T-helper 2 cell treated with Interferon-gamma antibody and Interleukin-4, amounts not matched to agents 5 μg/mL and 100 μg/mL, for 36 hours (primary cell): ENCODE measurements at places on chromosomes 16 and 17.

- no peak for DNase-seq
Measured at GRCh38 chr16:54175169-54175551, 111.4 kb downstream of the IRX3 start.

- no peak for DNase-seq
Measured at GRCh38 chr16:86667035-86667434, 88.7 kb downstream of the FOXL1 start.

DNA sequence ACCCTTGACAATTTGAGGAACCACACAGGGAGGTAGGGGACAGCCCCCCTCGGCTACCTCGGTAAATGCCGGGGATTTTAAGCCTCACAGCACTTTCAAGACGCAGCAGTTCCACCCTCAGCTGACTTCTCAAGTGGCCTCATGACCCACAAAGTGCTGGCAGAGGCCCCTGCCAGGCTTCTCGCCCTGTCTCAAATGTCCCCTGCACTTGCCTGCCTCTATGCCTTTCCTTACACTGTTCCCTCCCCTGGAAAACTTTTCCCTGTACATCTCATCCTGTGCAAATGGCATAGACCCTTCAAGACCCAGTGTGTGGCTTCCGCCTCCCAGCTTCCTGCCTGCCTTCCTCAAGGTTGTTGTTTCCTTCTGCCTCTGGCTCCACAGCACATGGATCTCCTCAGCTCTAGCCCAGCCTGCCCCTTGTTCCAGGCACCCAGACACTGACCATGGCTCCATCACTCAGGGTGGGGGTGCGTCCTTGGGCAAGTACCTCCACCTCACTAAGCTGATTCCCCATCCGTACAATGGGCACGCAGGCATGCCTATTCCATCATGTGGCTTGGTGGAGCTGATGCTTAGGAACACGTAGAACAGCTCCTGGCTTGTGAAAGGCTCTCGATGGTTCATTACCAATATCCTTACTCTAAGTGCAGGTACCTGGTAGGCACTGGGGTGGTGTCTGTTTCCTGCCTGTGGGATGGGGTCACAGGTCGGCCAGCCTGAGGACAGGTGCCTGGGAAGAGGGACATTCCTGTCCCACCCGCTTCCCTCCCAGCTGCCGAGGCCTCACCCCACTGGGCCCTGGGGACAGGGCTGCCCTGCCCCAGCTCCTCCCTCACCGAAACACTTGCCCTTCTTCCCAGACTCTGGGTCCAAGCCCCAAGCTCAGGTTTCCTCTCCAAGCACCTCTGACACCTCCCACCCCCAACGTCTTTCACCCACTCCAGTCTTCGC, 24.0 kb downstream of the MMP15 start:
- no peak for DNase-seq

DNA sequence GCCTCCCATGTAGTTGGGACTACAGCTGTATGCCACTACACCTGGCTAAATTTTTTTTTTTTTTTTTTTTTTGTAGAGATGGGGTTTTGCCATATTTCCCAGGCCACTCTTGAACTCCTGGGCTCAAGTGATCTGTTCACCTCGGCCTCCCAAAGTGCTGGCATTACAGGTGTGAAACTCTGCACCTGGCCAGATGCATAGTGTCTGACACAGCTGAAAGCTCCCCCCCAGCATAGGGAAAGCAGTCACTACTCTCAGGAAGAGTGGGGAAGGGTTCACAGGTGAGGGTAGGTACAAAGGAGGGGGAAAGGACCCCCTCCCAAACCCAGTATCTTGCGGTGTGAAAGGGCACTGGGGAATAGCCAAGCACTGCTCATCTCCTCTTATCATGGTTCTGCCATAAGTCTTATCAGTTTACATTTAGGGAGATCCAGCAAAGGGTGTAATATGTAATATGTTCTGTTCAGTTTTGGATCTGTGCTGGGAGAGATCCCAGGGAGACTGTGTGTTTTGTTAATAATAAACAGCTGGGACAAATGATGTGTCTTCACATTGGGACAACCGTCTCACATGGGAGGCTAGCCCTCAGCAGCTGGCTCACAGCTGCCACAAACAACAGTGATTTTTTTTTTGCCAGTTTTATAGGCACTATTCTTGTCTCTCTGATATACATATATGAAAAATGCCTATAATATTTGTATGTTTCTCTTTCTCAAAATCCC, 6.8 kb upstream of the CAVIN1 start:
- no peak for DNase-seq

DNA sequence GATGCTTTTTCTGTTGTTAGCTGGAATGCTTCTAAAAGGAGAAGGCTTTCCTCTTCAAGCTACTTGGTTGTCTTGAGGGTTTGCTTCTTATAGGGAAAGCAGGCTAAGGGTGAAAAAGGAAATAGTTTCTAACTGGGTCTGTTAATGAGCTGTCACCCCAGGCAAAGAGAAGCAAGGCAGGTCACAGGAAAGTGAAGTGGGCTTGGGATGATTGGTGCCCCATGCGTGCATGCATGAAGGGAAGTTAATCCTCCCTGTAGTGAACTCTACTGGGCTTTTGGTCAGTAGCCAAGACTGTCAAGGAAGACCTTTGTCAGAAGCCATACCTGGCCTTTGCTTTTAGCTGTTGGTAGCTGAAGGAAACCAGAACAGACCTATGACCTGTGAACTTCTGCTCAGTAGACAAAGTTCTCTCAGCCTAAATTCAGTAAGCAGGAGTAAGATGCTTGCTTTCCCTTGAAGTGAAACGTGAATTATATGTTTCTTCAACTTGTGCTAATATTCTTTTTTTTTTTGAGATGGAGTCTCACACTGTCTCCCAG, 16.5 kb downstream of the TENT4B start:
- no peak for DNase-seq

DNA sequence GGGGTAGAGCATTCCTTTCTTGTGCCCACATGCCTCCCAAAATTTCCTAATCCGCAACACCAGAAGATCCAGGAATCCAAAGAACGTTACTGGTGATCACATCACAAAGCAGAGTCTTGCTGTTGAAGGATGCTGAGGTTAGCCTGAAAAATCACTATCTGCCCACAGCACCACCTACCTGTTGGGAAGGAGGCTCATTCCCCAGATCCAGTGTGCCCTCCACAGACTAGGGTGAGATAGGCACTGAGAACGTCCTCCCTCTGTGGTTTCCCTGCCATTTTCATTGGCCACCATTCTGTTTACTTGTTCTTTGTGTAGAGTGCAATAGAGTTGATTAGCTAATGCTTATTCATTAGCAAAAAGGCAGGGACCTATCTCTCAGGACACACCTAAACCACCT, 30.3 kb downstream of the RCVRN start:
- DNase-seq, result no peak

DNA sequence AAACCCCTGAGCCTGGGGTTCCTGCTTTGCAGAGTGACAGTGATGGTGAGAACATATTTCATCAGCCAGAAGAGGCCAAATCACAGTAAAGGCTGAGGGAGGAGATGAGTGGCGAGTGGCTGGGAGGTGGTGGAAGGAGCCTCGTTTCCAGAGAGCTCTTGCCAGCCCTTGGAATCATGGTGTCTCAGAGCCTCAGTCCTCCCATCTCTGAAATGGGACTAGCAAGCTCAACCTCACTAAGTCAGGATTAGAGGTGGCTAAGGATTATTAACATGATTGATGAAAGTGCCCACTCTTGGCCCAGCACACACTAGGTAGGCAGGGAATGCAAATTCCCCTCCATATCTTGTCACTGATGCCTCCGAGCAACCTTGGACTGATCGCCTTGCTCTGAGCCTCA, 43.0 kb downstream of the IL4R start:
- DNase-seq, result no peak

- no peak for DNase-seq
Measured at GRCh38 chr17:33950061-33950460, 305.0 kb upstream of the CCL2 start.

DNA sequence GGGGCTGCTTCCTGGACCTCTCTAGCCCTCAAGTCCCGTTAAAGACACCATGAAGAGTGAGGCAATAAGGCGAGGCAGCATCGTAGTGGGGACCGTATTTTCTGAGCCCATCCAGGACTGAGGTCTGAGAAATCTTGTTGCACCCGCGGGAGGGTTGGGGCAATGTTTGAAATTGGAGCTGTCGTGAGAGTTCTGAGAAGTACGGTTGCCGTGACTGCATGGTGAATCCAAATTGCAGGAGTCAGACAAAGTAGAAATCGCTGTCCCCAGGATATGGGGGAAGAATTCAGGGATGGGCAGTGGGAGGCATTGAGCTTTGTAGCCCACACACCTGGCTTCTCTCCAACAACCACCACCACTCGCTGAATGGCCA, 42.0 kb upstream of the RPL38 start:
- no peak for DNase-seq

DNA sequence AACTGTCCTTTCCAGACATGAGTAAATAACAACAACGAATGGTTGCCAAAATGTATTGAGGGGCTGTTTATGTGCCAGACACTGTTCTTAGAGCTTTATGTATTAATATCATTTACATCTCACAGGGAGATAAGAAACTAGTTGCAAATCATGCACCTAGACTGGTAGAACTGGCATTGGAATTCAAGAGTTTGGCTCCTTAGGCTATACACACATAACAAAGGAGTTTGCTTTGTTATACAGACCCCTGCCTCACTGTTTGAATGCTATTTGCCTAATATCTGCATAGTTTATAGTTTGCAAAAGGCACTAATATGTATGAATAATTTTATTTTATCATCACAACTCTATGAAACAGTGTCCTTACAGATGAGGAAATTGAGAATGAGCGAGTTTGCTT, 100.0 kb downstream of the FTO start:
- no peak for DNase-seq

DNA sequence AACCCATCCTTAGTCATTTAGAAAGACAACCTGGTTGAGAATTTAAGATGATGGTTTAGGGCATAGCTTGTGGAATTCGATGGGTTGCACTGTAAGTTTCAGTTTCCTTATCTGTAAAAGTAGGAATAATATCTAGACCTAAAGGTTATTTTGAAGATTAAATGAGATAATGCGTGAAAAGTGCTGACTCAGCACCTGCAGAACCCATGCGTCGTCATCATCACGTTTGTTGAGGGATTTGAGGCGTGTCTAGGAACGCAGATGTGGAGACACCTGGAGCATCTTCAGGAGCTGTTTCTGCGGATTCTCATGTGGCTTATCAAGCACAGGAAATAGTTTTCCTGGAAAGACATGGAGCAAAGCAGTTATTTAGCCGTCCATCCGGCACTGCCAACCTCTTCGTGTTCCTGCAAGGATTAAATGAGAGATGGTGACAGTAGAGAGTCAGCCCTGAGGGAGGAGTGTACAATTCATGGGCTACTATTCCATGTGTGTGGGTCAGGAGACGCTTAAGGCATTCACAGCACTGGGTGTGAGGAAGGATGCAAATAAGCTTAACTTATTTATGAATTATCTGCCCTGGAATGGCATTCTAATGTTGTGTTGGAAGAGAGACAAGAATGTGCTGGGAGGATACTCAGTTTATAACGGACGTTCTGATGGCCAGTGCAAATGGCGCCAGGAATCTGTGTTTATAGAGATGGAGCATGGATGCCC, 536.1 kb downstream of the MAF start:
- DNase-seq, result no peak

DNA sequence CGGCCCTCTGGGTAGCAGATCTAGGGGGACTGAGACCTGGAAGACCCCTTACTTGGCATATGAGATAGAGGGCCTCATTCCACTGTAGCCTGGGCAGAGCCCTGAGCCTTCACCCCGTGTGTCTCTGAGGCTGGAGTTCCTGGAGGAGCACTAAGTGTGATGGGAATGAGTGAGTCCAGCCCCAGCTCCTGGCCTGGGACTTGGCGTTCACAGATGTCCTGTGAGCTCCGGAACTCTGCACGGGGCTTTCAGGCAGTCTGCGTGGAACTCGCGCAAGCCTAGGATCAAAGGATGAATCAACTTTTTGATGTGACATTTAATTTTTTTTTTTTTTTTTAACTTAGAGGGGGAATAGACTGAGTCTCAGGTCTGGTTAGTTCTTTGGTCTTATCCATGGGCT, 1.8 kb downstream of the NKD1 start:
- no peak for DNase-seq

- DNase-seq, result no peak
Measured at GRCh38 chr16:84706856-84707255, 7.1 kb downstream of the USP10 start.

DNA sequence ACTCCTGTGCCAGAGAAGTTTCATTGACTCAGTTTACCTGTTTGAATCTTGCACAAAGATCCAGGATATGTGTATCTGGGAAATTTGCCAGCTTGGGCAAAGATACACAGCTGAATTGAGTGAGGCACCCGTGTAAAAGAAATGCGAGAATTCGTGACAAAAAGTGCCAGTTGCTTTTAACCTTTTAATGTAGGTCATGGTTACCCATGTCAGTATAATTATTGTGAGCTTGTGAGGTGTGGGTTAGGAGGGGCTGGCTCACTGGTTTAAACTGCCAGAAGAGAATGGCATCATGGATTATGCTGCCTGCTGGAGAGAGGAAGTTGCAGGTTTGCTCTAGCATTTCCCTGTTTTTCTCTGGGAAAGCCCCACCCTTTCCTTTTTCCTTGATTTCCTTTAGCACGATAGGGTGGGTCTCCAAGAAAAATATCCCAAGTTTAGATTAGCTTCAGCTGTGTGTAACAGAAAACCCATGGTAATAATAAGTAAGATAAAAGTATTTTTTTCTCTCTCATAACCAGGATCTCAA, 24.8 kb upstream of the NDRG4 start:
- DNase-seq, result no peak

- DNase-seq, result peak; percentile 52
Measured at GRCh38 chr16:31880322-31880979, 6.8 kb downstream of the ZNF267 start.

GRCh38 chr17:39018267-39019134, 51.3 kb upstream of the FBXO47 start:
- no peak for DNase-seq

- no peak for DNase-seq
Measured at GRCh38 chr16:1761751-1762150, 9.6 kb downstream of the NME3 start.

- no peak for DNase-seq
Measured at GRCh38 chr17:50062293-50063243, 6.7 kb downstream of the ITGA3 start.

GRCh38 chr16:50662306-50662940, 18.7 kb downstream of the SNX20 start:
- DNase-seq, result no peak
